ENCODE measurements at places on chromosomes 7 and 10.

GRCh38 chr10:18594574-18595156, 56.7 kb downstream of the NSUN6 start:
- no peak for DNase-seq

DNA sequence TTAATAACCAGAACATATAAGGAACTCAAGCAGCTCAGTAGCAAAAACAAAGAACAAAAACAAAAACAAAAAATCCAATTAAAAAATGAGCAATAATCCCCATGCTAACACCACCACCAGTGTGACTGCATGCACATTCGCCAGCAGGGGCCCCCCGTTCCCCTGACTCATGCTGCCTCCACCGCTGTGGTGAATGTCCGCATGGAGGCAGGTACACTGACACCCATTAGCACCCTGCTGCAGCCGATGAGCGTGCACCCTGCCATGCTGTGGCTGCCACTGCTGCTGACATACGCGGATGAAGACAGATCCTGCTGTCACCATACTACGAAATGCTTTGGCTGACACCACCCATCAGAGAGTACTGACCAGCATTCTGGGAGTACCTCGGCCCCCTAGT, 321.6 kb upstream of the LRRTM3 start:
- no peak for DNase-seq

GRCh38 chr7:47370461-47371042, 211.4 kb downstream of the TNS3 start:
- no peak for DNase-seq

GRCh38 chr7:76513817-76514799, 3.8 kb downstream of the UPK3B start:
- no peak for DNase-seq

- DNase-seq = no peak
Observed at GRCh38 chr7:90474284-90475210, 5.1 kb downstream of the PTTG1IP2 start.

- DNase-seq = no peak
Observed at GRCh38 chr7:150408393-150409299, 29.5 kb downstream of the ZNF775 start.

DNA sequence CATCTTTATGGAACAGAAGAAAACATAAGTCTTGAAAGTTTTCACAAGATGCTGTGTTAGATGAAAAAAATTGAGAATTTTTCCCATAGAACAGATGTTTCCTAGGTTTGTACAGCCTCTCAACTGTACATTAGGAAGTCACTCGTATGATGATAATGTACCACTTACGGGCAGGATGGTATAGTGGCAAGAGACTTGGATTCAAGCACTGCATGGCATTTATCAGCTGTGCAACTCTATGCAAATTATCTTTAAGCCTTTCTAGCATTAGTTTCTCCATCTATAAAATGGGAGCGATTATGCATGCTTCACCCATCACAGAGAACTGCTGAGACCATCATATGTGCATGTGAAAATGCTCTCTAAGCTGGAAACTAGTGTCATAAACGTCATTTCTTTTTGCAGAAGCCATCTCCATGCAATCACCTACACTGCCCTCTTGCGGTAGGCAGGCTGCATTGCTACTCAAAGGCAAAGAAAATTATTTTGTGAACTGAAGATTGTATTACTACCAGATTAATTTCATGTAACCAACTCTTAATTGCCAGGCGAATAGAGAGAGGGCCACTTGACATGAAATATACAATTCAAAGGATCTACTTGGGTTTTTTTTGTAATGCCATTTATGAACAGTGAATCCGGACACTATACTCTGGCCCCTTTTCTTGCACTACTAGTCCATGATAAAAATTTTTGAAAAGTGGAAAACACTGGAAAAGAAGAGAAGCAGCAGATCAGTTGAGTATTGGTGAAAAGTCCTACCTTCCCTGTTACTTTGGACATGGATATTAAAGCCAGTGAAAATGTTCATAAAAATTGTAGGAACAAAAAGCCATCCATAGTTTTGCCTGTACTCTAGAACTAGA, 102.3 kb downstream of the JAZF1 start:
- peak; percentile 26 for DNase-seq

DNA sequence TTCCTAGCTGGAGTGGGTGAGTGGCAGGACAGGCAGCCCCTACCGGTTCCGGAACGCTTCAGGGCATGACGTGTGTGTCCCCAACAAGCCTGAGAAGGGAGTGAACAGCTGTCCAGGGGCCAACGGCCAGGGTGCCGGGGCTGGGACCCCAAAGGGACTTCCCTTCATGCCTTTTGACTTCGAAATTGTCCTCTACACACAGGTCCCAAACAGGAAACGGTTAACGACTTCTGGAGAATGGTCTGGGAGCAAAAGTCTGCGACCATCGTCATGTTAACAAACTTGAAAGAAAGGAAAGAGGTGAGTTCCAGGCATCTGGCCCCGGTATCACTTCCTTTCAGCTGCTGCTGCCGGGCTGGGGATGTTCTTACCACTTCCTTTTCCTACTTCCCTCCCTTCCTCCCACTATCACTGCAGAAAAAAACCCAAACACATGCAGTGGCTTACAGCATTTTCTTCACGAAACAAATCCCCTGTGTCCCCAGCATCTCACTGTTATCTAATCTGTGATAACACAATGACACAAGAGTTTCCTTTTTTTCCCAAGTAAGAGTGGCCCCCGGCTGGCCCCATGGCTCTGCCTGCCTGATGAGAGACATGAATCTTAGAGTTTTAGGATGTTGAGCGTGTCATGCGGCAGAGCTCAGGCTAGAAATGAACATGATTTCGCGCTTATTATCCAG, 63.2 kb downstream of the MKI67 start:
- DNase-seq = no peak

DNA sequence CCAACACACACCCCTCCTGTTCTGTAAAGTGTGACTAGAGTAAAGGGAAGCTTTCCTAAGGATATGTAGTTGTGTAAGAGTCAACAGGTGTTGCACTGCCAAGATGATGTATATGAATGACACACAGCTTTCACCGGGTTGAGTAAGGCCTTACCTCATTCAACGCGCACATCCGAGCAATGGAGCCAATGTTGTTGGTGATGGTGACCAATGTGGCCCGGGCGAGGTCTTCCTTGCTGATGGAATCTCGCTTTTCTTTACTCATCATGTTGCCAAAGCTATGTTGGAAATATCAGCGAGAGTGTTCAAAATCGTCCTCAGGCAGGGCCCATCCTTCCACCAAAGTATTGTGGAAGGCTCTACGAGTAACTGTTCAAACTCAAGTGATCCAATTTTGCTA, 52.0 kb downstream of the PANK1 start:
- DNase-seq = no peak

DNA sequence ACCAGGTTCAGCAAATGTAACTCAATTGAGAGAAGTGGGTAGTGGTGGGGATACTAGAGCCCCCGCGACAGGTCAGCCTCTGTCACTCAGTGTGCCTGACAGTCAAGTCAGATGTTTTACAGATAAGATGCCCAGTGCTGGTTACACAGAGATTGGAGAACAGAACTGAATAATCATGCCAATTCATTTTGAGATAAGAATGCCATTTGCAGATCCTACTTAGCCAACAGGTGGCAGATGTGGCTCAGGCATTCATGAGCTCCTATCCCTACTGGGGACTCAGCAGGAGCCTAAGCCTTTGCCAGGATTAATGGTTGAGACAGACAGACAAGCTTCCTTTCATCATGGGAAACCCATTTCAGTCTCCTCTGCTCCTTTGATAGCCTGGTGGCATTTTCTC, 137.8 kb downstream of the MAPK8 start:
- no peak for DNase-seq

GRCh38 chr10:130137090-130137448, 878 bp downstream of the GLRX3 start:
- no peak for DNase-seq

DNA sequence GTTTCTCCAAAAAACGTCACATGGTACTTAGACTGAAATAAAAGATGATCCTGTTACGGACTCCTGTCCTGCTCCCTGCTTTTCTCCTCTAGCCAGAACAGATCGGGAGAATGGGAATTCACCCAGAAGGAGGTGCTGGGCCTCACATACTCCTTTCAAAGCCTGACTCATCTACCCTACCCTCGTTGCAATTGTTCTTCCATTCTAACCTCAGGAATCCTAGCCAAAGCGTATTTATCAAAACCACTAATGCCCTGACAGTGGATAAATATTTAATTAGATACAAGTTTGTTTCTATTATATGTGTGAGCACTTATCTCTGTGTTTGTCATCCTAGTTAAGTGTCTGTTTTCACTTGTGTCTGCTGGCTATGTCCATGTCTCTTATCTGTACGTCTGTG, 21.7 kb downstream of the ZCWPW1 start:
- no peak for DNase-seq

GRCh38 chr10:3811291-3811870, 26.4 kb upstream of the KLF6 start:
- no peak for DNase-seq

DNA sequence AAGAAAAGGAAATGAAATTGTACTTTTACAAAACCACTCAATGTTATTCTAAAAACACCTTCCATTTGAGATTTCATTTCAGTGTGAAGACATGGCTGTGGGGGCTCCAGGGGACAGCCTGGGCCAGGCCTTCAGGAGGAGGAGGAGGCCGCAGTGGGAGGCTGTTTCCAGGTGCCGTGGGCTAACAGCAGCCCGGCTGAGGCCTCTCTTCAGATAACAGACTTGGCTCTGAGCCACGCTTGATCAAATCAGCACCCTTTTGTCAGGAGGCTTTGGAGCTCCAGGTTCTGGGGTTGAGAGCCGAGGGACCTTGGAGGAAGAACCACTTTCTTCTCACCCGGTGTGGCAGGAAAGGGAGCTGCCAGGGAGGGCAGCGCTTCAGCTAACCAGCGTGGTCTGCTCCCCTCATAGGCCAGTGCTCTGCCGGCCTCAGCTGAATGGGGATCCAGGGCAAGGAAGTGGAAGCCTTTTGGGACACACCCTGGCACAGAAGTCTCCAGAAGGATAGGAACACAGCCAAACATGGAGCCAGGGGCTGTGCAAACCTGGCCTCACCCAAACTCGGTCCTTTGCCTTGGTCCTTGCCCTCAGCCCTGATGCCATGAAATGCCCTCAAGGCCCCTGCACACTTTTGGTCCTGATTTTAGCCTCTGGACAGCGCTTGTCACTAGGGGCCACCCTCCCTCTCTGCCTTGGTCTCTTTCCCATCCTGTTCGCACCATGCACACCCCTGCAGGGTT, 23.5 kb upstream of the CHST15 start:
- DNase-seq = no peak

- DNase-seq = no peak
Observed at GRCh38 chr10:117546020-117546580, 3.6 kb downstream of the EMX2 start.

- no peak for DNase-seq
Observed at GRCh38 chr10:14555807-14556206, 218.9 kb downstream of the FAM107B start.

GRCh38 chr7:20514364-20514763, 101.1 kb upstream of the ABCB5 start:
- DNase-seq = peak; percentile 51

DNA sequence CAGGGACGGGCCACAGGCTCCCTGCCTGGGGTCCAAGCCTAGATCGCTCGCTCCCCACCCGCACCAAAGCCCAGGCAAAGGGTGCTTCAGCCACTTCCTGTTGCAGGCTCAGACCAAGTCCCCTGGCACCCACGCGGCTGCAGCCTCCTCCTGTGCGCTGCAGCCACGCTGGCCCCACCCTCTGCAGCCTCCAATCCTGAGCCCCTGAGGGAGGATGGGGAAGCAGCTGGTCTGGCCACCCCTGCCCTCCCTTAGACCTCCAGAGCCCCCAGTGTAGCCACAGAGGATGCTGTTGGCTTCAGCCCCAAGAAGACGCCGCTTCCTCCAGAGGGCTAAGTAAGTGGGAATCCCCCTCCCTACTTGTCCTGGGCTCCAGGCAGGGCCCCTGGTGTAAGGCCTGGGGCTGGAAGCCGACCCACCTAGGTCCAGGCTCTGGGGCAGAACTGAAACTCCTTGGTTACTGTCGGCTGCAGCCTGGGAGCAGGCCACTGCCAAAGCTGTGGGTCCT, 9.4 kb downstream of the LIMK1 start:
- peak; percentile 23 for DNase-seq

GRCh38 chr7:154167807-154168206, 115.6 kb downstream of the DPP6 start:
- DNase-seq = no peak

- DNase-seq = no peak
Observed at GRCh38 chr10:97197030-97197500, 11.3 kb upstream of the SLIT1 start.

DNA sequence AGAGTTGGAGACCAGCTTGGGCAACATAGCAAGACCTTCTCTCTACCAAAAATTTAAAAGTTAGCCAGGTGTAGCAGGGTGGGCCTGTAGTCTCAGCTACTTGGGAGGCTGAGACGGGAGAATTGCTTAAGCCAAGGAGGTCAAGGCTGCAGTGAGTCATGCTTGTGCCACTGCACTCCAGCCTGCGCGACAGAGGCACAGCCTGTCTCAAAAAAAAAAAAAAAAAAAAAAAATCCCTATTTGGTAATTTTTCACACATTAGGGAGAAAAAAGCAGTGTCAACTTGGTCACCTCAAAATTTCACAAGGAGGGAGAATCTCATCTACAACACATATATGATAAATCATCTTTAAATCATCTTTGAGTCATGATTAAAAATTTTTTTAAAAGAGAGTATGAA, 6.4 kb upstream of the ZNF398 start:
- DNase-seq = no peak

DNA sequence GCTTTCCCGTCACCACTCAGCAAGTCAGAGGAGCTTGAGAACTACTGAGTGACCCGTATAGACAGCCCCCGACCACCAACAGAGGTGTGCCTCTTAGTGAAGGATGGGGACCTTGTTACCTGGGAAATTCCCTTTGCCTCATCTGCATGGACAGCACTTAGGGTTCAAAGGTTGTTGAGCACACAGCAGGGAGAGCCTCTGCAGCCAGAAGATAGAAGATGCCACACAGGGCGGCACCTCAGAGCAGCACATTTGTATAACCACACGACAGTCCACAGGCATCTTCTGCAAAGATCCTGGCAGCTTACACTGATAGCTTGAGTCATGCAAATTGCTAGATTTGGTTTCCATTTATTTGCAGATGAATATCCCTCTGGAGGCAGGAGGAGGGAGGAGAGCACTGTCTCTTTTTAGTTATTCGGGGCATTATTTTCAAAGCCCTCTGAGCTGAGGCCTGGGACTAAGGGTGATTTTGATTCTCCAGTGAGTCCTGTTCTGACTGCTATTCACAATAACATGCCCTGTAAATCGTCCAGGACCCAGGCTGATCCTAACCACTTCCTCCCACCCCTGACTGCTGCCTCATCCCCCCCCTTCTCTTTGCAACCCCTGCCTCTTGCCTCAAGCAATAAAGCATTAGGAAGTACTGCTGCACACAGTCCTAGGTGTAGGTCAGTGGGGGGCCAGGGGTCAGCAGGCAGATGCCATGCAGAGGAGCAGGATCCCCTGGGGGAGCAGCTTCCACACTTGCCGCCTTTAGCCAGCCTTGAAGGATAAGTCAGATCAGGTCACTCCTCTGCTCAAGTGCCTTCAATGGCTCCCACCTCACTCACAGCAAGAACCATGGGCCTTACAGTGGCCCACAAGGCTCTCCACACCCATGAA, 24.6 kb upstream of the INMT start:
- DNase-seq = no peak

DNA sequence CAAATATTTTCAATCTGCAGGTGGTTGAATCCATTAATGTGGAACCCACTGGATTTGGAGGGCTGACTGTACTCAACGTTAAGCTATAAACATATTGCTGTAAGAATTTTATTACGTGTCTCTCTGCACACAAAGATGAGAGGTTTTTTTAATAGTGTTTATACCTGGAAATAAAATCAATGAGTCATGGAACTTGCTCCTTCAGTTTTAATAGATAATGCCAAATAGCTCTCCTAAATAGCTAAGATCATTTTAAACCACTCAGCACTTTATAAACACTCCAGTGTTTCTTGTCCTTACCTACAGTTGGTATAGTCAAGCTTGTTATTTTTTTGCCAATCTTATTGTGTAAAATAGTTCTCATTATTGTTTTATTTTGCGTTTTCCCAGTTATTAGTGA, 455.6 kb upstream of the FZD8 start:
- no peak for DNase-seq

All from putamen (tissue), 1 donor.